ENCODE measurements at places on chromosomes 11 and 22.
A peak's percentile ranks its signal among the peaks of the same experiment; 100 is the strongest.

DNA sequence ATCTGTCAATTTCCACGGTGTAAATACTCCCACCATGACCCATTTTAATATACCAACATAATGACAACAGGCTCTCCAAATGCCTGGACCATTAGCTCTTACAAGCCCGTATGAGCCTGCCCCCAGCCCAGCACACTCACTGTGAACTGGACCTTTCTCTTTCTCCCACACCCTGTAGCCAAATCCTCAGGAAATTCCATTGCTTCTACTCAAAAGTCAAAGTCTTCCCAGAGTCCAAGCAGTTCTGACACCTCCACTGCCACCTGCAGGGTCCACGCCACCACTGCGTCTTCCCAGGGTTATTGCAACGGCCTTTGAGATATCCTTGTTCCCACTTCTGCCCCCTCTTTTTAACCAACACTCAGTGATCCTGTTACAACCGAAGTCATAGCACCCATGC is 110.1 kb upstream of the ASPHD2 start:
- peak; percentile 59 for DNase-seq

DNA sequence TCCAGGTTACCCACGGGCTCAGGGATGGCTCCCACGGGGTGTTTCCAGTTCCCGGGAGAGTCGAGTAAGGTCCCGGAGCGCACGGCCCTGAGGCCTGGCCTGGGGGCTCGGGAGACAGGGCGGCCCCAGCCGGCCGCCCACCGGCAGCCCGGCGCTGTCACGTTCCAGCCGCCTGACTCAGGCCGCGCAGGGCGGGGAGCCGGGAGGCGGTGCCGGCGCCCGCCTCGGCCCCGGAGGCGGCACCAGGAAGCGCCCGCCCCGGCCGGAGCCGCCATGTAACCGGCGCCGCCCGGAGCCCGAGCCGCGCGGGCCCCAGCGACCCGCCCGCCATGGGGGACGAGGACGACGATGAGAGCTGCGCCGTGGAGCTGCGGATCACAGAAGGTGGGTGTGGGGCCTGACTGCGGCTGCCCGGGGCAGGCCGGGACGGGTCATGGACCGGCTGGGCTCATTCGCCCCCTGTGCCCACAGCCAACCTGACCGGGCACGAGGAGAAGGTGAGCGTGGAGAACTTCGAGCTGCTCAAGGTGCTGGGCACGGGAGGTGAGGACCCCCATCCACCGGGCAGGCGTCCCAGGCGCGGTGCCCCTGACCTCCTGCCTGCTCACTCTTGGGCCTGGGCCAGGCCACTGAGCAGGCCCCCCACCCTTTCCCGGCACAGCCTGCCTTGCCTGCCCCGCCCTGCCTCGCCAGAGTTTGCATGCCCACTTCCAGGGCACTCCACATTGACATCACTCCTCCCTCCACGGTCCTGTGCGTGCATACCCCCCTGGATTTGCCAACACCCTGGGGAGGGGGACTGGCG is at the start of gene RPS6KA4:
Gene RPS6KA4 (plus strand): TSS at position 256 of the 805 bp plus-strand sequence. CDS start 74 bp downstream, at position 330.
- no peak for DNase-seq

- no peak for DNase-seq
Measured at GRCh38 chr11:62792202-62792575, 383 bp upstream of the TMEM223 start.

GRCh38 chr11:8832571-8833260 is 78.3 kb upstream of the AKIP1 start:
- DNase-seq = peak; percentile 82

- no peak for DNase-seq
Measured at GRCh38 chr11:34585735-34586487, 35.0 kb upstream of the EHF start.

DNA sequence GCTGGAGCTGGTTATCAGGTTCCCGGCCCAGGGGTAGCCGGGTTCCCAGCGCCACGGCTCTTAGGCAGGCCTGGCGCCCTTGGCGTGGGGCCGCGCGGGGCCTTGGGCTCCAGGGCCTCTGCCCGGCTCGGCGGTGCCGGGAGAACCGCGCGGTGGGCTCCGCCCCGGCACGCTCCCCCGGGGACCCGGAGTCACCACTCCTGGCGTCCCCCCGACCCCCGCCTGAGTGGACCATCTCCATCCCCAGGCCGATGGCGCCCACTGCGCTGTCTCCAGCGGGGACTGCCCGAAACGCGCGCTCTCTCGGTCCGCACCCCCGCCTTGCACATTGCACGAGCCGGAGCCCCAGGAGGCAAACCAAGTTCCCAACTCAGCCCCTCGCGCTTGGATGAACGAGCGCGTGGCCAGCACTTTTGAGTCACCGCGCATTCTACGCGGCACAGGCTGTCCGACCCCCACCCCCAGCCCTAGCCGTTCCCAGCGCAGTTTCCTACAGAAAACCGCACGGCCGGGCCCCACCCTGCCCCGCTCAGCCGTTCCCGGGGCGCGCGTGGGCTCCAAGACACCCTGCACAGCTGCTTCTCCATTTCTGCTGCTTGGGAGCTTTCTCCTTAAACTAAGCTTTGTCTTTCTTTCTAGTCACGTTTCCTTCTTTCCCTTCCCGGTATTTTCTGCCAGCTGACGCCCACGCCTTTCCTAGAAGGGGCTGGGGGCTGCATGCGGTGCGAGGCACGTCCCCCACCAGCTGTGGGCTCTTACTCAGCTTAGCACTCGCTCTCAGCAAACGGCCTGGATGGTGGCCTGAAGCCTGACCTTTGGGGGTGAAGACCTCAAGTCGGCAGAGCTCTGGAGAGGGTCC is 650 bp upstream of the CHID1 start:
- DNase-seq = peak; percentile 68

GRCh38 chr22:50701428-50702154 is 29.0 kb downstream of the SHANK3 start:
- DNase-seq = peak; percentile 2

DNA sequence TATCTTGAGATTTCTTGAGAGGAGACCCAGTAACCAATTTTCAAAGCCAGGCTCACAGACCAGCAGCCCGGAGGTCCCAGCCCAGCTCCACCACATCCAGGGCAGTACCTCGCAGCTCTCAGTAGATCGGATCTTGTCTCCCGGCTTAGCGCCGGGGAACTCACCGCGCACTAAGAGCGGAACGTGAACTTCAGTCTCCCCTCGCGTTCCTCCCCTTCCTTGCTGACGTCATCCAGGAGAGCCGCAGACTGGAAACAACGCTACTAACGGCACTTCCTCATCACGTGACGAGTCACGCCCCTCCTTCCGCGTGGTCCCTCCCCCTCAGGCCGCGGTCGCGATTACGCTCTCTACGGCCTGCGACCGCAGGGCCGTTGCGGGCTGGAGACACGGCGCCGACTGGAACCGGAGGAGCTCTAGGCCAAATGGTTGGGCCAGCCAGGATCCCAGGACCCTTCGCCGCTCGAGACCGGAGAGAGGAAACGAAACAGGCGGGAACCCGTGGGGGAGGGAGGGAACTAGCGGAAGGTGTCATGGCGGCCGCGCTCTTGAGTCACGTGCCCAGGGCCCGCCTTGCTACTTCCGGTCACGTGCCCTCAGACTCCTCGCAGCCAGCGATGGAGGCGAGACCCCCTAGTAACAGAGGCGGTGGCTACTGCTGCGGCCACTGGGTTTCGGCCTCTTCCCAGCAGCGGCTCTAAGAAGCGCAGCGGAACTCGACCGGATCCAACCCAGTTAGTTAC is at the start of the genes GTF2H1 and HPS5:
Gene GTF2H1 (plus strand): TSS at position 599 of the 743 bp plus-strand sequence. CDS start 10,508 bp downstream, outside the sequence.
Gene HPS5 (minus strand): TSS at position 172 of the 743 bp plus-strand sequence. CDS start 4,282 bp downstream, outside the sequence.
- peak; percentile 92 for DNase-seq

DNA sequence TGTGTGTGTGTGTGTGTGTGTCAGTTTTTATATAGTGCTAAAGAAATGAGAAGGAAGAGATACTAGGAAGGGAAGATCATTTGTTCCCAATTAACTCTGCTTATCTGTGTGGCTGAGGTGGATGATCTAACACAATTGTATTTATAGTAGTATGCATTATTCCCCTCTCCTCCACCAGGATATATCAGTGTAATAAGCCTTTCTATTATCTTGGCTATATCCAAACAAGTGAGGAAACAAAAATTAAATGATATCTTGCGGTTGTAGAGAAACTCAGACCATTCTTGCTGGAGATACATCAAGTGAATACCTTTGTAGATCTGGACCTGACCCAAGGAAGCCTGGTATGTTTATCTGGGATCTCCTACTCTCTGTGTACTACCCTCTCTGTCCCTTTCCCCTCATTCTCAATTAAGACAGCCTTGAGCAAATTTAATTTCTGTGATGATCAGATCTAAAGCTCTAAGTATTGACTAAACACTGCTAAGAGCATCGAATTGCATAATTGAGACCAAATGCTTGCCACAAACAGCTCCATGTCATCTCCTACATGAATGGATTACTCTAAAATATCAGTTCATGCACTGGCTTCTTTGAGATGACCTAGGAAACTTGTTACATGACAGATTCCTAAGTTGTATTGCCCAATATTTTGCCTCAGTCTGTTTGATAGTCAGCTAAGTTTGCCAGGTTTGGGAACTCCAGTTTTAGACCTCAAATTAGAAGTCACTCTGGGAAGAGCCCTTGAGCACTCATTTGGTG is 185.3 kb upstream of the CTSC start:
- DNase-seq = no peak

- DNase-seq = peak; percentile 16
Measured at GRCh38 chr22:50483977-50484853, 2.4 kb upstream of the MIOX start.

- no peak for DNase-seq
Measured at GRCh38 chr11:73942010-73942409, 8.8 kb upstream of the DNAJB13 start.

DNA sequence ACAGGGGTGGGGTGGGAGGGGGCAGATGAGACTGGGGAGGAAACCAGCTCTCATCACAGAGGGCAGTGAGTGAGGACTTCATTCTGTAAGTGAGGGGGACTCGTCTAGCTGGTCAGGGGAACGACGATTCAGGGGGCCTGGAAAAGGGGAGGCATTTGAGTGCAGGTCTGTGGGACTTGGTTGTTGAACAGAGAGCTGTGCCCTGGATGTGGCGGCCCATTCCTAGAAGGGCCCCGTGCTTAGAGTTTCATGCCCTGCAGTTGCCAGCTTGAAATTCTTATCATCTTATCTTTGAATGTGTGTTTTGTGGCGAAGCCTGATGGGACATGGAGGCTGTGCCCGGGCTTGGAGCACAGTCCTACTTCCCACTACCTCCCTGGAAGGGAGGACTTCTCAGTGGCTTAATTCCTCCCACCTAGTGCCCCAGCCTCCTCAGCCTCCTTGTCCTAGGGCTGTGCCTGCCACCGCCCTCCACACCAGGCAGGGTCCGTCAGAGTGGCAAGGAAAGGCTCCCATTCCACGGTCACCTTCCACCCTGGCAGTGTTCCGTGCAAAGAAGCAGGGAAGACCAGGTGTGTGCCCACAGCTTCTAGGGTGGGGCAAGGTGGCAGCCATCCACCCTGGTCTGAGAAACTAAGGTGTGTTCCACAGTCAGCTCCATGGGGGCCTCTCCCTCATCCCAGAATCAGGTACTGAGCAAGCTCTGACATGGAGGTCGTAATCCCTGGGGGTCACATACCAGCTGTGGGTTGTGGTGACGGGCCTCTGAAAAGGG is 59.7 kb upstream of the LMO1 start:
- no peak for DNase-seq

DNA sequence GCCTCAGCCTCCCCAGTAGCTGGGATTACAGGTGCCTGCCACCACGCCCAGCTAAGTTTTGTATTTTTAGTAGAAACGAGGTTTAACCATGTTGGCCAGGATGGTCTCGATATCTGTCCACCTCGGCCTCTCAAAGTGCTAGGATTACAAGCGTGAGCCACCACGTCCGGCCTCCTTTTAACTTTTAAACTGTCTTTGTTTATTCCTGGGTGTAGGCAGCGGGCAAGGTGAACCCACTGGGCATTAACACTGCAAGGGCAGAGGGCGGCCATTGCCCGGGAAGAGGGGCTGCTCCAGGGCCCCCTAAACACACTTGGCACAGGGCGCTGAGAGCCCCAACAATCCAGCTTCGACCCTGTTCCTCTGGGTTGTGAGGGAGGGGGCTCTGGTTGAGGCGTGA is 693.6 kb downstream of the BRD1 start:
- DNase-seq = no peak

GRCh38 chr11:703506-703905 is 2.5 kb upstream of the EPS8L2 start:
- DNase-seq = no peak

GRCh38 chr11:121328176-121328966 is 35.8 kb downstream of the SC5D start:
- no peak for DNase-seq

DNA sequence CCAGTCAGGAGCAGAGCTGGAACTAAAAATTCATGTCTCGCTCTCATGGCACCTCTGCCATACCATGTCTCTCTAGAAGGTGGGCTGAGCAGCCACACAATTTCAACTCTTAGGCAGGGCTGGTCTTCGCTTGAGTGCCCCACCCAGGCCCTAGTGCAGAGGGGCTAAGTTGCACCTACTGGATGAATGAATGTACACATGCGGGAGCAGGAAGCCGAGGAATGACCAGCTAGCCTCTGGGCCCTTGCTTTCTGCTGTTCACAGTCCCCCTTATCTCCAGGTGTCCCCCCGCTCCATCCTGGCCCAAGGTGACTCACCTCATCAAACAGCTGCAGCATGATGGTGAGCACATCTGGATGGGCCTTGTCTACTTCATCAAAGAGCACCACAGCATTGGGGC is 57.5 kb upstream of the PHOX2A start:
- DNase-seq = no peak

DNA sequence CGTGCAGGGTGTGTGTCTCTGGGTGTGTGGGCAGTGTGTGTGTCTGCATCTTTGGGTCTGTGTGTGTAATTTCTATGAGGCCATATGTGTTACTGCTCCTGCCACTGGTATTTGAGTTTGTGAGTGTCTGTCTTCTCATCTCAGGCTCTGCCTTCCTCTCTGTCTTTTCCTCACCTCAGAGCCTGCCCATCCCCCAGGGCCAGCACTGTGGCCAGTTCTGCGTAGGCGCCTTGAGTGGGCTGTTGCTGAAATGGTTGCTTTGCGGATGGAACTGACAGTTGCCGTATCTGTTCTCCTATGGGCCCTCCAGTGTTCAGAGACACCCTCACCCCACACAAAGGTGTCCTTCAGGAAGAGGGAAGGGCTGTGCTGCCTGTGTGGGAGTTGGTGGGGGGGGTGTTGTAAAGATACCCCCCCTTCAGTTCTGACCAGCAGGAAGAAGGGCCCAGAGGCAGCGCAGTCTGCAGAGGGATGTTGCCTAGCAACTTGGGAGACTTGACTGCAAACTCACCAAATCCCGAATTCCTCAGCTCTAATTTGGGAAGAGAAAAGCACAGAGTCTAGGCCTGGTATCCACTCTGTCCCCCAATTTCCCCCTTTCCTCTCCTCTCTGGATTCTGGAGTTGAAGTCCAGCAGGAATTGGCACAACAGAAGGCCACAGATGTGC is 2.0 kb upstream of the NRGN start:
- no peak for DNase-seq

- DNase-seq = no peak
Measured at GRCh38 chr11:130813638-130814037, 102.6 kb downstream of the SNX19 start.

- DNase-seq = no peak
Measured at GRCh38 chr11:112632866-112633505, 328.2 kb upstream of the NCAM1 start.

GRCh38 chr11:12693479-12694182 is 19.4 kb downstream of the TEAD1 start:
- no peak for DNase-seq

GRCh38 chr11:59659981-59660380 is 8.9 kb downstream of the PATL1 start:
- DNase-seq = no peak

- DNase-seq = peak; percentile 12
Measured at GRCh38 chr22:35313311-35314121, 13.8 kb downstream of the TOM1 start.

Measured in glutamatergic neuron (in vitro differentiated cells).